Myocyte (in vitro differentiated cells): ENCODE measurements at places on chromosomes 7 and 10. TPM values are rescaled to one million over a fixed set of nuclear protein-coding genes. Genes with fewer than 3 reads are reported as not detected.

HOGA1 gene
- 1.1 and 1.8 TPM in 2 replicates for total RNA-seq

DNA sequence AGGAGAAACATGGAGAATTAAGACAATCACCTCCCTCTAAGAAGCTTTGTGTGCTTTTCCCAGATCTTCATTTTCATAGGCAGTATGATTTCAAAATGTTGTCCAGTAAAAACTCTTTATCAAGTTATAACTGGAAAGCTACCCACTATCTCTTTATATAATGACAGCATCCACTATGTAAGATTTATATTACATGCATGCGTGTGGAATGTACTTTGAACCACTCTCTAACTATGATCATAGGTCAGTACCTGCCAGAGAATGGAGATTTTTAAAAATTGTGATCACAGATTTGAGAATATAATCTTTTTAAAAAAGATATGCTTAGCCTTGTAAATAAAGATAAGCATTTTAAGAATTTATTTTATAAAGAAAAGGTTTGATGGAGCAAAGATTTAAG lies 17.9 kb downstream of the PAPSS2 start:
- no peak for DNase-seq

DNA sequence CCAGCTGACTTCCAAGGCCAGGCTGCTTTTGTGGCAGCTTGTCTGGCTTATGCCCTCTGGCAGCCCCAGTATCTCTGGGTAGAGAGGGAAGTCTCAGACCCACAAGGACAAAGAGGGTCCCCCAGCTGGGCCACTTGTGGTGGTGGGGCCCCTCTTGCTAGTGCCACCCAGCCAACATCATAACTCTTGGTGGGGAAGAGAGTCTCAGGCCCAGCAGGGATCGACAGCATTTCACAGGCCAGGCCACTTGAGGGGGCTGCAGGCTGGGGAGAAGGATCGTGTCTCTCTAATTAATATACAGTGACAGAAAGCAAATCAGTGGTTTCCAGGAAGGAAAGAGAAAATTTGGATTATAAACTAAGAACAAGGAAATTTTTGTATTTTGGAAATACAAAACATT lies 76.0 kb downstream of the TYW1B start:
- DNase-seq: peak; percentile 46

DNA sequence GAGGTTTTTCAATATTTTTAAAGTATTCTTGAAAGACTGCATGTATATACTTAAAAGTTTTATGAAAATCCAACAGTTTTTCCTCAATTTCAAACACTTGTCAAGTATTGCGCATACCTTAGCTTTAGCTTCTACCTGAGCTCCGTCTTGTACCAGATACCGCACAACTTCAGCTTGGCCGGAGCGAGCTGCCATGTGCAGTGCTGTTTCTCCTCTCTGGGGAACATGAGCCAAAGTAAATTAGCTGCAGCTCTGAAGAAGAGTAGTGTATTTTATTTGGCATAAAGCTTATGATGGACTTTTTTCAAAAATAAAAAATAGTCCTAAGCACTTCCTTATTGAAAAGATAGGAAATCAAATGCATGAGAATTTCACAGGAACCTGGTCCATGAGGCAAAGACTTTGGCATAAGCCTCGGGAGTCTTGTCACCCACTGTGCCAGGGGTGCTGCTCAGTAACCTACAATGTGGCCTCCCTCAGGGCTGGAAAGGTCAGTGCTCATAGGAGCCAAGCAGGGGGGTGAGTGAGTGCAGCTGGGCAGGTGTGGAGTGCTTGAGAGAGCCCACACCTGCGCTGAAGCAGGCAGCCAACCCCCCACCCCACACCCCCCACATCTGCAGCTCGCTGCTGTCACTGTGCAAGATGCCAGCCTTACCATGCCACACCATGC lies 189.5 kb downstream of the ANK3 start:
- no peak for DNase-seq

GRCh38 chr10:121438333-121438732 lies 159.9 kb downstream of the FGFR2 start:
- DNase-seq: no peak
